ENCODE measurements at places on chromosomes 2 and 18.

GRCh38 chr2:232142049-232142448 lies 180.5 kb downstream of the DIS3L2 start:
- DNase-seq = peak; percentile 53

GRCh38 chr2:60091266-60091665 lies 462.2 kb downstream of the BCL11A start:
- no peak for DNase-seq

DNA sequence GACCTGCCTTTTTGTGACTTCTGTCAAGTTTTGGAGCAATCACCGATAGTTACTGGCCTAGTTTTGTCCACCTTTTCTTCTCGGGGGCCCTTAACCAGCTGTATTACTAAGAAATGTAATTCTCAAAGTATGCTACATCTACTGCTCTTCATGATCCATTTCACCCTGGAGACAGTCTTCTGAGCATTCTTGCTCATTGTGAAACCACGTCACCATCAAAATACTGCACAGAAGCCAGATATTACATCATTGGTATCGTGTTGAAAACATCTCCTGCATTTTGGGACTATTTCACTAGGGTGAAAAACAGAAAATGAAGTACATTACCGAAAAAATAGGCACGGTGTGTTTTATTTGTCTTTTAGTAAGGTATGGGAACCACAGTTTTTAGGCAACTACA lies 11.7 kb downstream of the LYPD6B start:
- DNase-seq = peak; percentile 20

DNA sequence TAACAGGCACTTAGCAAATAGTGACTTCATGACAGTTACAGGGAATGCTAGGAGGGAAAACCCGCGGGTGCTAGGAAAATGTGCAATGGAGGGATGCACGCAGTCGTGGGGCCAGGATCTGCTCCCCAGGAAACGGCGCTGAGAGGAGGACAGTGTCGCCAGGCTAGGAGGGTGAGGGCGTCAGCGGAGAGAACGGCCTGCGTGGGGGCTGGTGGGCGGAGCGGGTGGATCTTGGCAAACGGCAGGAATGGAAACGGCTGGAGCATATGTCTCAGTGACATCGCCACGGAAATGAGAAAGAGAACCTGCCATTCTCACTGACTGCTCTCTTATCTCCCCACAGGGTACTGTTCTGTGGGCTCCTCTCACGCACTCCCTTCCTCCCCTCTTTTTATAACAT lies 478.5 kb upstream of the ID2 start:
- no peak for DNase-seq

- peak; percentile 79 for DNase-seq
These were observed 99.5 kb downstream of the DTNA start for GRCh38 chr18:34809451-34810072.

DNA sequence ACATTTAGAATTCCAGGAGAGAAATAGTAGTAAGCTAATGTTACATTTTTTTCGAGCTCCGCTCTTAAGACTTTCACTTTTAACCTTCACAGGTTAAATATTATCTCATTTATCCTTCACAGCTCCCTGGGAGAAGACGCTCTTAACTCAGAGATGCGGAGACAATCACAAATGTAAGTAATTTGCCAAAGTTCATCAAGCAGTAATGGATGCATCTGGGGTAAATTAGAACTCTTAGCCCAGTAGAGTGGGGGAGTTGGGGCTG lies 168.5 kb downstream of the SPP2 start:
- no peak for DNase-seq

DNA sequence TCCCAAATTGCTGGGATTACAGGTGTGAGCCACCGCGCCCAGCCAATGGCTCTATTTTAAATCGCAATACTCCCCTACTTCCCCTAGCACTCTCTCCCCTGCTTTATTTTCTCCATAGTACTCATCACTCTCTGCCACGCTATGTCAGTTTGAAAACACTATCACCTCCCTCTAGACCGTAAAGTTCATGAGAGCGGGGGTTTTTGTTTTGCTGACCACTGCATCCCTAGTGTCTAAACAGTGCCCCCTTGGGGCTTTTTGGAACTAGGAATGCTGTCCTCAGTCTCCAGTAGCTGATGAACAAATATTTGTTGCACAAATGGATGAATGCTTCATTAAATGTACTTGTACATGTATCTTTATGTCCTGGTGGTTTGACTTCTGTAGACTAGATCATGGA lies 44.1 kb downstream of the ATOH8 start:
- peak; percentile 76 for DNase-seq

GRCh38 chr2:130307850-130308249 lies 34.8 kb upstream of the IMP4 start:
- no peak for DNase-seq

- peak; percentile 67 for DNase-seq
These were observed 271.3 kb downstream of the KCNS3 start for GRCh38 chr2:18149660-18150246.

DNA sequence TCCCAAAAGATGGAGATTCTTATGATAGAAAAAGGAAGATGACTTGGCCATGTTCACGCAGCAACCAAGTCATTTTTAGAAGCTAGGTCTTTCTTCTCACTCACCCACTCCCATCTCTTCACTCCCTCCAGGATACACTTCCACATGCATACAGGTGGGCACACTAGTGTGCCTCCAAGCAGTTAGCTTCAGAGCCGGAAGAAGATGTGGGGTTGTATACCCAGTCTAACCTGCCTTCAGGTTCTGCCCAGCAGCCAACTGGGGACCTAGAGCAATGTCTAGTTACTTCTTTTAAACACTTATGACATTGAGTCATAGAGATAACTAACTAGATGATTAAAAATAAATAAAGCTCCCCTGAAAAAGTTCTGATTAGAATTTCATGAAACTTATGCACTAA lies 21.8 kb upstream of the TANK start:
- no peak for DNase-seq

DNA sequence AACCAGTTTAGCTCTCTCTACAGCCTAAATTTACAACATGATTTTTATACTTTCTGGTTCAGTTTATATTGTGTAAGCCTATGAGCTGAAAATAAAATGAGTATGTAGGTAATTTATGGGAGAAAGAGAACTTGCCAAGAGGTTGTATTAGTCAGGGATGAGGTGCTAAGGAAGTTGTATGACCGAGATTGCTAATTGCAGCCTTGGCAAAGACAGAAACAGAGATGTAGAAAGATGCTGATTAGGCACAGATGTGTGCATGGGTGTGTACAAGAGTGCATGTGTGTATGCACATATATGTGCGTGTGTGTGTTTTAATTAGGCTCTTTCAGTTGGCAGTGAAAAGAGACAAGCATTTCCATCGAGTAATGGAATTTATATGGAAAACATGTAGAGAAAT lies 213.9 kb downstream of the FBXO15 start:
- DNase-seq = no peak

GRCh38 chr2:208031608-208032019 lies 6.3 kb upstream of the PLEKHM3 start:
- peak; percentile 87 for DNase-seq

- DNase-seq = no peak
These were observed 50.2 kb upstream of the MRPL33 start for GRCh38 chr2:27721335-27721734.
